ENCODE measurements at places on chromosomes 3 and 15. TPM values are rescaled to one million over a fixed set of nuclear protein-coding genes. Genes with fewer than 3 reads are reported as not detected.

- no peak for DNase-seq
Observed at GRCh38 chr3:33174095-33174494, 44.5 kb downstream of the SUSD5 start.

Gene GHRL
- total RNA-seq, result not detected

DNA sequence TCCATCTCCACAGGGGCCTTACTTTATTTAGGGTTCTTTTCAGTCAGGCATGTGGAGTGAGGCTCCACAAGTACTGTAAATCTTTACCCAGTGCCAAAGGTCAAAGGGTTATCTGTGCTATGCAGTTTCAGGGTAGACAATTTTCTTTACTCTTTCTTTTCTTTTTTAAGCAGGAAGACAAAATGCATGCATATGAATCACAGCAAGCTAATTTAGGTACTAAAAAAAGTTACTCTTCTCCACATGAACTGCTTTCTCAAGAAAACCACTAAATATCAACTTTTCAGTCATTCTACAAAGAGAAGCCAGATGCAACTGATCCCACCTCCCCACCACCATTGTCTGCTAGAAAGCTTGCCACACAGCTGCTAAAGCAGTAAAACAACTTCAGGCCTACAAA lies 73.3 kb upstream of the PYGO1 start:
- no peak for DNase-seq

DNA sequence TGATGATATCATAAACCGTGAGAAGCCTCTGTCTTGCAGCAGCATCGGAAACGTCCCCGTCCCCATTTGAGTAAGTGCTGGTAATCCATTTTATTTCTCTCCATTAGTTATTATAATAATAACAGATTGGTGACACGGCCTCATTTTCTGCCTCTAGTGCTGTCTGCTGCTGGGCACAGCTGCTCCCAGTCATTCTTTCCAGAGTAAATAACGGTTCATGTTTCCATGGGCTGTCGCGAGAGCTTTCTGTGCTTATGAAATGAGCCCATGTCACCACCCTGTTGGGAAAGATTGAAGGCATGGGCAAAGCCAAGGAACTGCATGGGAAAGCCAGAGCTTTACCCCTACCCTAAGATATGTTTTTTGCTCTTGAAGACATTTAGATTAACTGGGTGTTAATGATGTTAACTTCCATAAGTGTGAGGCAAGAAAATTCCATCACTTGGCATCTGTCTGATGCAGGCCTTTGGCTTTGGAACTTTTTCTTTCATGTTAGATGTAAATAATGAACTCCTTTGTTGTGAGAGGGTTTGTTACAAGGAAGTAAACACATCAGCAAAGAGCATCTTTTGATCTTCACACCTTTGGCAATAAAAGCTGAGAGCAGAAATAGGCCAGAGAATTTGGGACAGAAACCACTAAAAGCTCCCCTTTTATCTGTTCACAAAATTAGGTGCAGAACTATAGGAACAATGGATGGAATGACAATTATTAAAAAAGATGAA lies 141.8 kb downstream of the FILIP1L start:
- DNase-seq, result no peak

DNA sequence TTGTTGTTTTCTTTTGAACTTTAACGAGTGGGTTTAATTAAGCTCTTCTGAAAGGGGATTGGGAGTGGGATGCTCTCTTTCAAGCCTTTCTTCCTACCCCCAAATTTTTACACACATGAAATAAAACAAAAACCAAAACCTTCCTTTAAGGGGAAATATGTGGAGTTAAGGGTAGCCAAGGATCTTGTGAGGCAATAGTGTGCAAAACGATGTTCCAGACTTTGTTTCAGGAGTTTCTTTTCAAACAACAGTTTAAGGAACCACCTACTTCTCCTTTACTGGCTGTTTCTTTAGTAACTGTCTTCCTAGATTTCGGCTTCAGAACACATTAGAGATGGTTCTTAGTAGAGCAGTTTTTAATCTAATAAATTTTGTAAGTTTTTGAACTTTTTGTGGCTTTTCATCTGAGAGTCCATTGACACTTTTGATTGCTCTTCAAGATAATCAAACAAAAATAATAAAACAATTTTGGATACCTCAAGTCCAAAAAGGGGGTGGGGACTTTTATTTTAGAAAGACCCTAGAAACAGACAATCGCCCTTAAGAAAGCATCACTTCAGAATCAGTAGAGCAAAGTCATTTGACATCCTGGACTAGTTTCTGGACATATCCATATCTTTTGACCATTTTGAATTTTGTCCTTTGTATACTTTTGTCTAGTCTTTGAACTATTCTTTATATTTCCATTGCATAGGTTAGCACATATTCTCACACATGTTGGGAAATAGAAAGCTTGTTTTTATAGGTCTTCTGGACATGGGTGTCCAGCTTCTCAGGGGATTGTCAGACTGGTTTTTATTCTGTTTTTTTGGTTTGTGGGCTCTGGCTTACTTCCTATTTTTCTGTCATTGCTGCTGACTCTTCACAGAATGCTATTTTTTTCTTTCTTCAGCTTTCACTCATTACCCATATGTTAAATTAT lies 6.0 kb downstream of the DIPK2A start:
- DNase-seq, result no peak

- no peak for DNase-seq
Observed at GRCh38 chr3:54850484-54851018, 77.3 kb downstream of the LRTM1 start.

- no peak for DNase-seq
Observed at GRCh38 chr15:97177151-97177577, 783.3 kb upstream of the ARRDC4 start.

DNA sequence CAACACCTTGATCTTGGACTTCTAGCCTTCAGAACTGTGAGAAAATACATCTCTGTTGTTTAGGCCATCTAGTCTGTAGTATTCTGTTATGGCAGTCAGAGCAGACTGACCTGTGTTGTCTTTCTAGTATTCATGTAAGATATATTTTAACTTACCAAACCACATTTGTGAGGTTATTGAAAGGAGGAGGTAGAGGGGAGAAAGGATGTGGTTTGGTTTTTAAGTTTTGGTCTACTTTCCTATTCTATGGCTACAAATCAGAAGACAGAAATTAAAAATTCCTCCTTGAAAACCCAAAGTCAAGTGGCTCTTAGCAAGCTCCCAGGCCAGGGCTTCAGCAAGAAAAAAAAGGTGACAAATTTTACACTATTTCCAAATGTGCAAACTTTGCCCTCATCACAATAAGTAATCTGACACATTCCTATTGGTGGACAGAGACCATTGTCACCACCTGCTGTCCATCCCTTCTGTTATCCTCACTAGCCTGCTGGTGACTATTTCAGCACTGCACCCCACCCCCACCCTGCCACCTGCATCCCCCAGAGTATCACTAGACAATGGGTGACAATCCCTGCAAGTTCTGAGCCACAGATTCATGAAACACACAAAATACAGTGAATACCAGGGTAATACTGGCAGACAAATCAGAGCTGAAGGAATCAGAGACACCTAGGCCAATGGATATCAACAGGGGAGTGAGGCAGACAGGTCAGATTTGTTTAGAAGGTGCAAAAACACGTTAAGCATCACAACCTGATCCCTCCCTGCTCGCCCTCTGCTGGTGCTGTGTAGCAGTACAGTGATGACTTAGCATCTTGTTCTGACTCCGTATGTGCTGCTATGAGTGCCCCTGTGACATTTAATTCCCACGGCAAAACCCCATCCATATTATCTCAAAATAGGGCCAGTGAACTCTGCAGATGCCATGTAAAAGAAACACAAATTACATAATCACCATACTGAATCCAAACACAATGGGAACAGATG lies 79.0 kb upstream of the DCLK3 start:
- no peak for DNase-seq

DNA sequence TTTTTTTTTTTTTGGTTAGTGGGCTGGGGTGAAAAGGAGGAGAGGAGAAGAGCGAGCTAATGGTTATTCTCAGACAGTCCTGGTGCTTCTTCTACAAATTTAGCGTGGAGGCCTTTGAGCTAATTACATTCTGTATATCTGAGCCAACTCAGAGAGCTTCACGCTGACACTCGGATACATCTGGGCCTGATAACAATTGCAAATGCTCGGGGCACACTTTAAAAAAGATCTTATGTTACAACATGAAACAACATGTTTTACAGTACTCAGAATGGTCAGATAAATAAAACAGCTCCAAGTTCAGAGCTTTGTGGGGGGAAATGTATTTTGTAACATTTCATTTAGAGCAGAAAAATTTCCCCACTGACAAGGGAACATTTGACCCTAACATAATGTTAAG lies 966.9 kb upstream of the NR2F2 start:
- DNase-seq, result no peak

Gene IL17RB
- total RNA-seq, result 1.7 TPM

DNA sequence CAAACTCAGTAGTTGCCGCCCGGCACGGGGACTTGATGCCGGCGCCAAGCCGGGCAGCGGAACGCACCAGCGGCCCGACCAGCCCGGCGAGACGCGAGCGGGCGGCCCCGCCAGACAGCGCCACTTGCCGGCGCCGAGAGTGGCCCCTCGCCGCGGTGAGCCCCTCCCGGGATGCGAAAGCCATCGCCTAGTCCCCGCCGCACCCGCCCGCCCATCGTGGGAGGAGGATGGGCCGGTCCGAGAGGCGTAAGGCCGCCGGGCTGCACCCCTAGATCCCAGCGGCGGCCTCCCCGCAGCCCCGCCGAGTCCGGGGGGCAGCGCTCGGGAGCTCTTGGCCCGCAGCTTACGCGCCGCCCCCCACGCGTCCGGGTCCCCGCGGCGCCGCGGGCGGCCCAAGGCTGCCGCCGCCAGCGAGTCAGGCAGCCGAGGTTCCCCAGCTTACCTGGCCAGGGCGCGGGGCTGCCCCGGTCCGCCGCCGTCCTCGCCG lies 609 bp downstream of the GOLGA8A start:
- no peak for DNase-seq

Gene MCF2L2
- total RNA-seq, result 0.87 TPM

- DNase-seq, result no peak
Observed at GRCh38 chr3:181564222-181564621, 147.5 kb upstream of the SOX2 start.

Gene OR5AC2
- not detected for total RNA-seq

- no peak for DNase-seq
Observed at GRCh38 chr3:104846270-104846669, 520.4 kb upstream of the ALCAM start.

Gene GRM2
- total RNA-seq, result not detected

DNA sequence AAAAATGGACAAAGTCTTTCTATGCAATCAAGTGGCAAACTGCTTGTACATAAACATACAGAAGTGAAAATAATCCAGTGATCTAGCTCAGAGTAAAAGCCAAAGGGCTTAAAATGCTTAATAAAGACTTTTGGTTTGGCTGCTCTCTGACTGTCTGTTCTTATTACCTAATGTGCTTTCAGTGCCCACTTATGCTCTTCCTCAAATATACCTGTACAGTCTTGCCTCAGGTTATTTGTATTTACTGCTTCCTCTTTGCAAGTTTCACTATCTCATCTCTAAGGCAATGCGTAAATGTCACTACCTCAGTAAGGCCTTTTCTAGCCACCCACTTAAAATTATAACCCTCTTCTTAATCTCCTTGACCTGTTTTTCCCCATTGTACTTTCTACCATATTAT lies 171.8 kb downstream of the EPHA6 start:
- no peak for DNase-seq

GRCh38 chr3:49166752-49167556 lies 823 bp upstream of the CCDC71 start:
- no peak for DNase-seq

GRCh38 chr3:152443212-152444023 lies 174.7 kb downstream of the MBNL1 start:
- no peak for DNase-seq

DNA sequence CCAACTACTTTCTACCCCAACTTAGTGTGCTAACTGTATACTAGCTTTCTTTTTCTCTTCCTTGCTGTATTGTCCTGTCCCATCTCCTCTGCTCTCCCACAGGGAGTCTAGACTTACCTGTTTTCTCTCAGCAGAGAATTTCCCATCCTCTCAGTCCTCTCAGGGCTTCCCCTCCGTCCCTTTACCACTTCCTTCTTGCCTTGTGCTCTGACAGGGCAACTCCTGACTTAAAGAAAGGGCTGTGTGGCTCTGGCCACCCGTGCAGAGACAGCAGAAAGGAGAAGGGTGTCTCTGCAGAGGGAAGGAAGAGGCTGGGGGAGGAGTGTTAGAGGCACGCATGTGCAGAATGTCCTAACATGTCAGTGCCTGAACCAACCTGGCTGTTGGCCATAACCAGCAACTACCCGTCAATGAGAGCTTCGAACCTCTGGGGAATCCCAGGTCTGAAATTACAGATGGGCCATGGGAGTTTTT lies at the start of gene GCSAM:
Gene GCSAM, minus strand, starts transcription at position 274 of the 474 bp plus-strand sequence. Its CDS starts 128 bp downstream, at position 146.
- no peak for DNase-seq

Gene LMAN1L
- total RNA-seq, result not detected

Gene XCR1
- not detected for total RNA-seq

- no peak for DNase-seq
Observed at GRCh38 chr15:39388118-39388517, 192.8 kb upstream of the THBS1 start.

DNA sequence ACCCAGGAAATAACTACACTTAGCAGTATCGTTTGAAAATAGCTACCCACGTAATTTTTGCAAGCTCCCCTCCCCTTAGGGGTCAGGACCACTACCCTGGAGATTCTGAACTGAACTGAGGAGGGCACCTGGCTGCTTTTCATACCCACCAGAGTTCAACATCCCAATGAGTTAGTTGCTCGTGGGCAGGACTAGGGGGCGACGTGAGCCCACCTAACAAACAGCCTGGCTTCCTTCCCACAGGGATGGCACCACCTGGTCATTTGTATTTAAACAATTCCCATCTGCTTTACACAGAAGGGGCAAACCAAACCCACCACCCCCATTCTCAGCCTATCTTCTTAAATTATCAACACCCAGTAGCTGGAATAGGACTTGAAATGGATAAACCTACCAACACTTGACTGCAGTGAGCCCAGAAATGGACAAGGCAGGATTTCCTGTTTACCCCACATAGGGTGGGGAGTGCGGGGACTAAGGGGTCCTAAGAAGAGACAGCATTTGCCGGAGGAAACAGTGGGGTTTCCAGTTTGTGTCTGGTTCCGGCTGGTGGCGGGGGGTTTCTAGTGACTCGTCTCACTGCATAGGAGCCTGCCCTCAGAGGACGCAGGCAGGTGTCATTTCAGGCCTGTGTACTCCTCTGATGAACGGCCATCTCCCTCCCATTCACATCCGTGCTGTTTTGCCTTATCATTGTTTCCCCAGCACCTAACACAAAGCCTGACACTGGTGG lies 11.6 kb upstream of the VGLL4 start:
- DNase-seq, result no peak

- DNase-seq, result no peak
Observed at GRCh38 chr3:150349314-150350097, 58.6 kb upstream of the TSC22D2 start.

- no peak for DNase-seq
Observed at GRCh38 chr3:190528706-190529105, 14.8 kb downstream of the IL1RAP start.

DNA sequence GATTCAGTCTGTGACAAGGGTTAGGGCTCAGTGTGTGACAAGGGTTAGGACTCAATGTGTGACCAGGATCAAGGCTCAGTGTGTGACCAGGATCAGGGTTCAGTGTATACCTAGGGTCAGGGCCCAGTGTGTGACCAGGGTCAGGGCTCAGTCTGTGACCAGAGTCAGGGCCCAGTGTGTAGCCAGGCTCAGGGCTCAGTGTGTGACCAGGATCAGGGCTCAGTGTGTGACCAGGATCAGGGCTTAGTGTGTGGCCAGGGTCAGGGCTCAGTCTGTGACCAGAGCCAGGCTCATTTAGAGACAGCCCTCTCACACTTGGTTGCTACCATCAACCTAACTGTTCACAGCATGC lies 24.2 kb downstream of the LOXL1 start:
- no peak for DNase-seq

Data from epithelial cell of proximal tubule (primary cell).